ENCODE measurements at places on chromosomes 12 and 14. TPM values are rescaled to one million over a fixed set of nuclear protein-coding genes. Genes with fewer than 3 reads are reported as not detected.

Gene ALDH2
- total RNA-seq = 13.1 TPM

Gene CORO1C
- total RNA-seq = 279 TPM

Gene BAZ2A
- 65.2 TPM for total RNA-seq

Gene CCDC196
- total RNA-seq = not detected

Gene STON2
- total RNA-seq = 162 TPM

Gene LRTM2
- not detected for total RNA-seq

Gene ASCL1
- total RNA-seq = not detected

Gene SDR9C7
- not detected for total RNA-seq

Gene RAD51B
- 14.1 TPM for total RNA-seq

Gene CD163L1
- total RNA-seq = 2.1 TPM

Gene VRTN
- not detected for total RNA-seq

Gene SCN8A
- 50.6 TPM for total RNA-seq

Gene SNRNP35
- total RNA-seq = 12.3 TPM

Gene TEAD4
- total RNA-seq = 18.9 TPM

Gene INSM2
- not detected for total RNA-seq

Gene TAS2R50
- 4.7 TPM for total RNA-seq

Gene LTBR
- 121 TPM for total RNA-seq

Gene SLC38A1
- total RNA-seq = 13.3 TPM

Gene CLEC4D
- total RNA-seq = not detected

Gene DACT1
- total RNA-seq = 2.9 TPM

Gene NDUFA9
- total RNA-seq = 53.7 TPM

Gene MAP3K9
- 1.7 TPM for total RNA-seq

Gene TAS2R20
- 7.5 TPM for total RNA-seq

Gene TMCC3
- 0.24 TPM for total RNA-seq

Gene ITGB7
- 1.8 TPM for total RNA-seq

Gene CIROP
- total RNA-seq = not detected

Gene TPPP2
- total RNA-seq = not detected
